ENCODE measurements at places on chromosomes 13 and 19.

- no peak for DNase-seq
Measured at GRCh38 chr19:1340681-1341469, 42.8 kb upstream of the NDUFS7 start.

- no peak for DNase-seq
Measured at GRCh38 chr13:110254751-110255553, 52.0 kb downstream of the COL4A1 start.

- no peak for DNase-seq
Measured at GRCh38 chr13:20799726-20800416, 26.1 kb upstream of the EEF1AKMT1 start.

- DNase-seq = no peak
Measured at GRCh38 chr13:88552966-88553365, 881.8 kb downstream of the SLITRK5 start.

DNA sequence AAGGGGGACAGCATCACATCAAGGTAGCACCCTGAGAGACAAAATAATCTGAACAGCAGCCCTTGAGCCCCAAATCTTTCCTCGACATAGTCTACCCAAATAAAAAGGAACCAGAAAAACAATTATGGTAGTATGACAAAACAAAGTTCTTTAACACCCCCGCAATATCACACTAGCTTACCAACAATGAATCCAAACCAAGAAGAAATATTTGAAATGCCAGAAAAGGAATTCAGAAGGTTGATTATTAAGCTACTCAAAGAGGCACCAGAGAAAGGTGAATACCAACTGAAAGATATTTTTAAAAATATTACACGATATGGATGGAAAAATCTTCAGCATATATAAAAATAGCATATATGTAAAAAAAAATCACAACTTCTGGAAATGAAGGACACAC, 252.9 kb upstream of the SLITRK6 start:
- DNase-seq = no peak

DNA sequence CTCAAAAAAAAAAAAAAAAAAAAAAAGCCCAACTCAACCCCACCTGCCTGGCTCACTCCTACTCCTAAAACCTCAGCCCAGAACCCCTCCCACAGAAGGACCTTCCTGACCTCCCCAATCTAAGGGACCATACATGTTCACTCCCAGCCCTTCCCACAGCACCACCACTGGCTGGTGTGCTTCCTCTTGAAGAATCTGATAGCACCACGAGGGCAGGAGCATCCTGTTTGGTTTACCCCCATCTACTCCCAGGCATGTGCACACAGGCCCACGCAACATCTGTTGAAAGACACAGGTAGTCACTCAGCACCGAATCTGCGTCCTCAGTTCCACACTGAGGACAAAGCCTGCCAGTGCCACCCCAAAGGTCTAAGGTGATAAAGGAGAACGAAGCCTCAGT, 8.2 kb downstream of the LATS2 start:
- DNase-seq = no peak

- DNase-seq = no peak
Measured at GRCh38 chr19:14091813-14092462, 1.4 kb upstream of the SAMD1 start.

GRCh38 chr13:109275852-109276251, 510.5 kb downstream of the IRS2 start:
- no peak for DNase-seq

- no peak for DNase-seq
Measured at GRCh38 chr19:41501854-41502253, 58.9 kb downstream of the ERICH4 start.

- no peak for DNase-seq
Measured at GRCh38 chr19:7869910-7870511, 4.2 kb downstream of the PRR36 start.

- DNase-seq = no peak
Measured at GRCh38 chr13:50762969-50763567, 80.4 kb downstream of the DLEU7 start.

GRCh38 chr19:1942078-1942933, 1.3 kb downstream of the CSNK1G2 start:
- DNase-seq = peak; percentile 79

DNA sequence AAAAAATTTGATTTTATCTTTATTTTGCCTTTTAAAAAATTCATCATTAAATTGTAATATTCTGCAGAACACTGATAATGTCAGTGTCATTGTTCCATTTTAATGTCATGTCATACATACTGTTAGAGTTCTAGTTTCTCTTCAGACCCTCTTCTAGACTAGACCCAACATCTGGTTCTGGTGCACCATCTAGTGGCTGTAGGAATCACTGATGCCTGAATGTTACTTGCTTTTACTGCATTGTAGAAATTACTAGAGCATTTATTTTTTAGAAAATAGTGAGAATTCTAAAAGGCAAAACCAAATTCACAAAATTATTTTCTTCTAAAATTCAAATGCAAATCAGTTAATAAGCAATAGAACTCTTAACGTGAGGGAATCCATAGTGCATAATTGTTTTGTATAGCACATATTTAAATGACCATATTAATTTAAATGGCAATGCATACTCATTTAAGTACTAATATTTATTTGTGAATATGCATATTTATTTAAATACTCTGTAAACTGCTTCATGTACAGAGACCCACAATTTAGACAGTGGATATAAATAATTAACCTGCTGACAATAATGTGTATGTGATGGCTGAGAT, 425.7 kb downstream of the KLF12 start:
- no peak for DNase-seq

DNA sequence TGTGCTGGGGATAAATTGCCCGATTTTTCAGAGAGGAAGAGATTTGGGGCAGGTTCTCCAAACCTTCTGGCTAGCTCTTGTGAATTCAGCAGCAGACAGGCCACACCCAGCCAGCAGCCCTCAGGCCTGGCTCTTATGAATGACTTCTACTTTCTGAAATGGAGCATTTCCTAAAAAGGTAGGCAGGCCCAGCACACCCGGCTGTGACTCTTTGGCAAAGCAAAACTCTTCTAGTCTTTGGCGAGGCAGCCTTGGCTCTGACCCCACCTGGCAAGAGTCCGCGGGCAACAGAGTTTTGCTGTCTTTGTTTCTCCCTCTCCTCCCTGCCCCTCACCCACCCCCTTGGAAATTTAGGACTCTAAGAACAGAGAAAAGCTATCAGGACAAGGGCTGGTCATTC, 221.2 kb downstream of the ZNF536 start:
- DNase-seq = no peak

DNA sequence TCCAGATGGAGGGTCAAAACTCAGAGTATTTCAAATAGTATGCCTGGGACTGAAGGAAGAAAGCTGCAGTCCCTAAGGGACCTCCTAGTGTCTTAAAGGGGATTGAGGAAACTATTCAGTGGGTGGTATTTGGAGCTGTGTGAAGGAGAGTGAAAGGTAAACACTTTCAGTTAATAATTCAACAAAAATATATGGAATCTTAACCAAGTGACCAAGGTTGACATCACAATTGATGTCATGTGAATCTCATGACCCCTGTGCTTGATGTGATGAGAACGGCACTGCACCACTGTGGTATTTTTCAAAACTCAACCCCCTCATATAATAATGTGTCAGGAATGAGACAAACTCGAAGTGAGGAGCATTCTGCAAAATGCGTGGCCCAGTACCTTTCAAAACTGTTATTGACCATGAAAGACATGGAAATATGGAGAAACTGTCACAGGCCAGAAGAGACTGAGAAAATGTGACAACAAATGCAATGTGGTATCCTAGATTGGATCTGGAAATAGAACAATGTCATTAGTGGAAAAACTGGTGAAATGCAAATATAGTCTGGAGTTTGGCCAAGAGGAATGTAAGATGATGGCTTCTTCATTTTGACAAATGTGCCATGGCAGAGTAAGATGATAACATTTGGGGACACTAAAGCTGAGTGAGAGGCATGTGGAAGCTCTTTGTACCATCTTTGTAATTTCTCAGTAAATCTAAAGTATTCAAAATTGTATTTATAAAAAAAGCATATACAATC, 553.9 kb downstream of the RFC3 start:
- no peak for DNase-seq

- no peak for DNase-seq
Measured at GRCh38 chr13:27349458-27349857, 75.0 kb upstream of the GTF3A start.

DNA sequence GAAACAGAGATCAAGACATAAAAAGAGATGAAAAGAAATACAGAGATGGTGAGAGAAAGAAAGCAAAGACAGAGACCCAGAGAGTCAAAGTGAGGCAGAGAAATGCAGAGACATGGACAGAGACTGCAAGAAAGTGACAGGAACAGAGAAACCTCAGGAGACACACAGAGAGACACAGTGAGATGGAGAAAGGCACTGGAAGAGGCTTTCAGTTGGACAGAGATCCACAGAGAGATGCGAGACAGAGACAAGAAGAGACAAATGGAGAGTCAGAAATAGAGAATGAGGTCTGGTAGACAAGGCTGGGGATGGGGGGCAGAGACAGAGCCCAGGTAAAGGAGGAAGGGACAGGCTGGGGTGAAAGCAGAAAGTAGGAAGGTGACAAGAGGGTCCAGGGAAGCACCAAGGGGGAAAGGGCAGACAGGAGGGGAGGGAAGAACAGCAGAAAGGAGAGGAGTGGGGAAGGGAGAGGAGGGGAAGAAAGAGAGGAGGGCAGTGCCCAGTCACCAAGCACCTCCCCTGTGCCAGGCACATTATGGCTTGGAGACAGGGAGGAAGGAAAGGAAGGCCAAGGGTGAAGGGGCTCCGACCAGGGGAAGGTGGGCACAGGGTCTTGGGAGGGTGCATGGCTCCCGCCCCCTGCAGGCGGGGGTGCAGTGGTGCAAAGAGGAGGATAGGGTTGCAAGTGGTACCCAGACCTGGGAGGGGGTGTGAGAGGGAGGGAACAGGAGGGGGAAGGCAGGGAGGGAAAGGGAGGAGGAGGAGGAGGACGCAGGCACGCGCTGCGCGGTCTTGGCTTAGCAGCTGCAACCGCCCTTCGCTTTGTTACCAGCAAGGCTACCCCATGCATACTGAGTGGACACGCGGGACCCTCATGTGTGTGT, 38.4 kb downstream of the DEDD2 start:
- DNase-seq = no peak

DNA sequence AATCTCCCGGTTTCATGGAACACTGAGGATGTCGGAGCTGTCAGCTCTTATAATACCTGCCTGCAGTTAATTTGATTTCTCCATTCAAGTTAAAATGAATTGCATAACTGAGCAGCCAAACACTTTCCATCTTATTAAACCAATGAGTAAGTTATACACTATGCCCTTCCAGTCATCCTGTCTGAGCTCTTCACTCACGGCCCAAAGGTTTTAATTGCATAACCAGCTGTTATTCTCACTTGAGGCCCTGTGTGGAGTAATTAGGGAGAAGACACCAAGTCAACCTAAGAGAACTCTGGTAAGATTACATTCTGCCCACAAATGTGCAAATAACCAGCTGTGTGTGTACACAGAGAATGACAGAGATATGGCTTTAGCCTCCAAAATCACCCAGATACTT, 303.5 kb downstream of the TBC1D4 start:
- no peak for DNase-seq

GRCh38 chr19:12748489-12748888, 3.1 kb upstream of the BEST2 start:
- DNase-seq = peak; percentile 13

GRCh38 chr19:4970558-4971423, 1.9 kb downstream of the KDM4B start:
- no peak for DNase-seq

DNA sequence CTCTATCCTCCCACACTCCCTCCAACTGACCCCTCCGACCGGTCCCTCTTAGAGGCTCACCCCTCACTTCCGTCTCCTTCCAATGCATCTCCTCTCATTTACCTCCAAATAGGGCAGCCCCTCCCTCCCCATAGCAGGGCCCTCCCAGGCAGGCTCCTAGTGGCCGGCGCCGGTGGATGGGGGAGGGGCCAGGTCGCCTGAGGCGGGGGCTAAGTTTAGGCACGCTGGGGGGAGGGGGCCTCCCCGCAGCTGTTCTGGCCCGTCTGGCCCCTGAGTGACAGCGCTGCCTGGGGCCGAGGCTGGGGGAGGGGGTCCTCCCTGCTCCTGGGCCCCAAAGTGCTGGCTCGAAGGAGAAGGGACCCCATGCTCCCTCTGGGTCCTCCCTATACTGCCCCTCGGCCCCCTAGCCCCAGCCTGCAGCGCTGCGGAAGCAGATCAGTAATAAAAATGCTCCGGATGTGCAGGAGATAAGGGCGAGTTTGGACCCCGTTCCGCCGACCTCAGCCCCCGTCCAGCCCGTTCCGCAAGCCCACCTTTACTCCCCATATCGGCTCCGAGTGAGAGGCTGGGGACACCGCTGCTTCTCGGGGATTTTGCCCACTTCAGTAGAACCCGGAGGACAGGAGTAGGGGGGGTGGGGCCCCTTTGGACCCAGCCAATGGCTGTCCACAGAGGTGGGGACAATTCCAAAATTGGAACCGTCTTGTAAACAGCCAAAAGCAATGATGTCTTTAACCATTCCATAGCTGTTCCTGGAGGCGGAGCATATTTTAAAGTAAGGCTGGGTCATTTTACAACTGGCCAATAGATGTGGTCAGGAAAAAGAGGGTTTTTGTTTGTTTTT, 4.0 kb downstream of the RTN2 start:
- no peak for DNase-seq

DNA sequence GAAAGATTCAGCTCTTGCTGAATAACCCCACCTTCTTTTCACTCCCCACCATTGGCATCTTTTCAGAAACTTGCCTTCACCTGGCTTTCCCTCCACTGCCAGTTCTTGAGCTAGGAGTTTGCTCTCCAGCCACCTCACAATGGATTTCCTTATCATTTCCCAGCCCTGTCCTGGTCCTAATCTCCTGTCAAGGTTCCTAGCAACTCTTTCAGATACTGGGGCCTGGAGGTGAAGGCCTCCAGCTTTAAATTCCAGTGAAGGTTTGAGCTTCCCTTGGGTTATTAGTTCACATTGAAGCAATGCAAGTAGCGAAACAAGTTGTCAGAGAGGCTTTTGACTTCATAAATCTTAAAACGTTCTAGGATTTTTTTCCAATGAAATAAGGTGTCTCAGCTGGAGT, 320.8 kb upstream of the MAB21L1 start:
- no peak for DNase-seq

DNA sequence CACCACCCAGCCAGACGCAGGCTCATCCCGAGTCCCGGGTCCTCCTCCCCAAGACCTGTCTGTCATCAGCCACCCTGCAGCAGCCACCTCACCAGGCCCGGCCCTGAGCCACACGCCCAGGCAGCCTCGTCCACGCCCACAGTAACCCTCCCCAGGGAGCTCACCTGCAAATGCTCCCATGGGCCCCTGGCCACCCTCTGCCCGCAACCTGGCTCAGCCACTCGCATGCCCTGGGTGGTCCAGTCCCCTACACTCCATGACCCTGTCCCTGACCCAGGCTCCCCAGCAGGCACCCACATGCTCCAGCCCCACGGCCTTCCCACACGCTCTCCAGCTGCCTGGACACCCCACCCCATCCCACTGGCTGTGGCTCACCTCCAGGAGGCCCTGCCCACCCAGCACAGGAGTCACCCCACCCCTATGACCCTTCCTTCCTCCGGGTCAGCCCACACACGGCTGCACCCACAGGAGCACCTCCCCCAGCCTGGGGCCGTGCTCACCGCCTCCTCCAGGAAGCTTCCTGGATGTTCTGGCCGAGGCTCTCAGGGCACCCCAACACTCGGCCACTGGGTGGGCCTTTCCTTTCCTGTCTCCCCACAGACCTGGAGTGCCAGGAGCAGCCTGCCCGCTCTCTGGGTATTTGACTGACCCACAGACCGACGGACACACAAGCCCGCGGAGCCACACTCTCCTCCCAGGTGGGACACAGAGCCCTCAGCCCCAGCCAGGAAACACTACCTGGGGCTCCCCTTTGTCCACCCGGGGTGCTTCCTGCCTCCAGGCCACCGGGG, 3.6 kb downstream of the TMEM259 start:
- DNase-seq = peak; percentile 81

- no peak for DNase-seq
Measured at GRCh38 chr19:55345818-55346724, 6.4 kb downstream of the KMT5C start.
